Stimulated activated CD4-positive, alpha-beta T cell treated with anti-CD3 and anti-CD28 coated beads, Interleukin-2, amount 100 ng/mL, for 48 hours (primary cell): ENCODE measurements at places on chromosomes 1 and 21.

- no peak for DNase-seq
Observed at GRCh38 chr1:18556364-18556763, 74.3 kb upstream of the PAX7 start.

- no peak for DNase-seq
Observed at GRCh38 chr1:179973198-179974110, 18.8 kb downstream of the CEP350 start.

GRCh38 chr21:45726438-45726837, 82.9 kb downstream of the PCBP3 start:
- DNase-seq: no peak

GRCh38 chr1:216866714-216867113, 143.5 kb upstream of the ESRRG start:
- DNase-seq: no peak

DNA sequence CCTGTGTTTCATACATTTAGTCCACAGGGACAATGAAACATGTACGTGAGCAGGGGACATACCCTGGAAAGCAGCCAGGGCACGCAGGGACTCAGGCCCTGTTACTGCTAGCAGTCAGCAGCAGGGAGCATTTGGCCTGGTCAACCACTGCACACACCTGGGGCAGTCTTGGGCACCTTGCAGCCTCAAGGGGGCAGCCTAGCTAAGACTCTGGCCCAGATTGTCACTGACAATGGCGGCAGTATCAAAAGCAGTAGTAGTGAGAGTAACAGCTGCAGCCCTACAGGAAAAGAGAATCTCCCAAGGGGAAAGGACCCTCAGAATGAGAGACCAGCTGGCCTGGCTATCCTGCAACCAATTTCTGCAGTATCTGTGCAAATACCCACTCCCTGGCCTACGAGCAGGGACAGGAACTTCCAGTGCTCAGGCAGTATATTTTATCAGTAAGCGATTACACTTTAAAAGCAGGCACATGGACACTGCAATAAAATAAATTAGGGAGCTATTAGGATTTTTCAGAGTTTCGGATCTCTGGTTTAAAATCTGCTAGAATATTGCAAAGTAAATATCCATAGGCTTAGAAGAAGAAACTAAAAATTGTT, 475.6 kb downstream of the LTN1 start:
- DNase-seq: peak; percentile 52

DNA sequence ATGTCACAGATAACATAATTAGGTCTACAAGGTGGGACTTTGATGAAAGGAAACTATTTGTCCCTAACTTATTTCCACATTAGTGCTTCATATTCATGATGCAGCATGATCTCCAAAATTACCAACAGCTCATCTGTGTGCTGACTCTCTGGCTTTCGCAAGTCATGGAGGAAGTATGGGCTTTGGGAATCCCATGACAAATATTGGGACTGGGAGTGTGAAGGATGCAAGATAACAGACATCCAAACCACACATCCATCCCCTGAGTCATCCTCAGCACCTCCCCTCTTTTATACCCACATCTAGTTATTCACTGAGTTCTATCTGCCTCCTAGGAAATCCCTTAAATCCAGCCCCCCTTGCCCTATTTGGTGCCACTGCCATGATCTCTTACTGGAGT, 102.8 kb upstream of the COL24A1 start:
- no peak for DNase-seq
